CD4-positive, alpha-beta T cell treated with Interleukin-17A for 4 hours (primary cell): ENCODE measurements at places on chromosomes 16 and 17.

GRCh38 chr17:70810609-70811008, 641.3 kb downstream of the KCNJ2 start:
- DNase-seq: no peak

DNA sequence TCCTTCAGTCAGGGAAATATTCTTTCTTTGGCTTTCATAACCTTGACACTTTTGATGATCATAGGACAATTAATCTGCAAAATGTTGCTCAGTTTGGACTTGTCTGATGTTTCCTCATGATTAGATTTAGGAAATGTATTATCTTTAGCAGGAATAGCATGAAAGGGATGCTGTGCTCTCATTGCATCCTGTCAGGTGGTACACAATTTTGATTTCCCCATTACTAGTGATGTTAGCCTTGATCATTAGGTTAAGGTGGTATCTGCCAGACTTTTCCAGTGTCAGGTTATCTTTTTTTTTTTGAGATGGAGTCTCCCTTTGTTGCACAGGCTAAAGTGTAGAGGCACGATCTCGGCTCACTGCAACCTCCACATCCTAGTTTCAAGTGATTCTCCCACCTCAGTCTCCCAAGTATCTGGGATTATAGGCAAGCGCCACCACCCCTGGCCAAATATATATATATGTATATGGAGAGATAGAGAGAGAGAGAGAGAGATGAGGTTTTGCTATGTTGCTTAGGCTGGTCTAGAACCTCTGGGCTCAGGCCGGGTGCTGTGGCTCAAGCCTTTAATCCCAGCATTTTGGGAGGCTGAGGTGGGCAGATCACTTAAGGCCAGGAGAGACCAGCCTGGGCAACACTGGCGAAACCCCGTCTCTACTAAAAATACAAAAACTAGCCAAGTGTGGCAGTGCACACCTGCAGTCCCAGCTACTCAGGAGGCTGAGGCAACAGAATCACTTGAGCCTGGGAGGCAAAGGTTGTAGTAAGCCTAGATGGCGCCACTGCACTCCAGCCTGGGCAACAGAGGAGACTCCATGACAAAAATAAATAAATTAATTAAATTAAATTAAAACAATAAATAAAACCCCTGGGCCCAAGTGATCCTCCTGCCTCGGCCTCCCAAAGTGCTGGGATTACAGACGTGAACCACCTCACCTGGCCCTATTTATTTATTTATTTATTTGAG, 15.8 kb upstream of the CAVIN1 start:
- DNase-seq: peak; percentile 64

- no peak for DNase-seq
These were observed 5.3 kb upstream of the ATP2A1 start for GRCh38 chr16:28872952-28873351.

GRCh38 chr17:17298108-17298507, 5.1 kb upstream of the NT5M start:
- no peak for DNase-seq

DNA sequence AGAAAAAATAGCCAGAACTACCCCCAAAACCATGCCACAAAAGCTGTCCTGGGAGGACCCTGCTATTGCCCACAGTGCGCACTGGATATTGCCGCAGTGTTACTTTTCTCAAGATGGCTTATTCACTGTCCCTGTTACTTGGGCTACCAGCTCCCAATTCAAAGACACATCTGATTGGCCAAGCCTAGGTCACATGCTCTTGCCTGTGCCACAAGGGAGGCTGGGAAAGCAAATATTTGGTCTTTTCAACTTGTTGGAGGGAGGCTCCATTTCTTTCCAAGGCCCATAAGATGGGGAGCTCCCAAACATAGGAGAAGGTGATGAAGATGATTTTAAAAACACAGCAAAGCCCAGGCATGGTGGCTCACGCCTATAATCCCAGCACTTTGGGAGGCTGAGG, 257.0 kb downstream of the SHISA9 start:
- DNase-seq: no peak

DNA sequence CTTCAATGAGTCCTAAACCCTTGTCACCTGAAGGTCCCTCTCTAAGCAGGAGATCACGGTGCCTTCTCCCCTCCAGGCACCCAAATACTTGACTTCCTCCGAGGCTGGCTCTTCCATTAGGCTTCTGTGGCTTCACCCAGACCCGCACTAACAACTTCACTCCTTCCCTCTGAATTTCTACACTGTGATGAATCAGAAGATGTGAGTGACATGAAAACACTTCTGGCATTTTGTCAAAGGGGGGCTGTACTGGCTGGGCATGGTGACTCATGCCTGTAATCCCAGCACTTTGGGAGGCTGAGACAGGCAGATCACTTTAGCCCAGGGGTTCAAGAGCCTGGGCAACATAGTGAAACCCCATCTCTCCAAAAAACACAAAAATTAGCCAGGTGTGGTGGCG, 72.6 kb upstream of the CNEP1R1 start:
- no peak for DNase-seq

DNA sequence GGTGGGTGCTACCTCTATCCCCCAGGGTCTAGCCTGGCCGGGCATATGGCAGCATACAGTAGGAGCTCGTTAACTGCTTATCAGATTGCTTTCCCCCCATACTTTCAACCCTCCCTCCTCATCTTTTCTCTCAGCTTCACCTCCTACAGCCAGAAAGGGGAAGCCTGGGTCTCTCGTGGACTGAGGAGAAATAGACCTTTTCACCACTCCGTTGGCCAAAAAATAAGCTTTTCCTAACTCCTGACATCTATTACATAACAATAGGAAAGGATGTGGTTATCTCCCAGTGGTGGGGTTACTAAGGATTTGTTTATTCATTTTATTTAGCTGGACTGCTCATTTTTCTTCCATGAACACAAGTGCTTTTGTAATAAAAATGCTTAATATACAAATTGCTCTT, 9.0 kb upstream of the CXCL16 start:
- no peak for DNase-seq

- DNase-seq: no peak
These were observed 130.3 kb downstream of the SKAP1 start for GRCh38 chr17:48299760-48300159.

DNA sequence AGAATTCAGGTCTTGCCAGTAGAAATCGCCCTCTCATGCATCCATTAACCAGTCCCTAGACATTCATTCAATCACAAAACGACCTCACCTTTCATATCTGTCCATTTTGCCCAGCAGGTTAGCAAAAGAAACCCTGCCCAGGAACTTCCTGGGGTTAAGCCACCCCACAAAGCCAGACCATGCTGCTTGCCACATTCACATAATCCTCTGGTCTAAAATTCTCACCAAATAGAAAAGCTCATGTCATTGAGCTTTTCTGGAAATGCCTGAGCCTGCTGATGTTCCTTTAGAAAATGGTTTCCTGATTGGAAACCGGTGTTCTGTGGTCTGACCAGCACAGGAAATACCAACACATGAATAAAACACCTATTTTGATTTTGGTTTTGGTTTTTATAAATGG, 21.6 kb upstream of the DYNLRB2 start:
- DNase-seq: no peak

- DNase-seq: peak; percentile 47
These were observed 23.0 kb downstream of the ARHGAP27 start for GRCh38 chr17:45409659-45410076.

- no peak for DNase-seq
These were observed 28.9 kb upstream of the FBXW10B start for GRCh38 chr17:15648386-15648785.

DNA sequence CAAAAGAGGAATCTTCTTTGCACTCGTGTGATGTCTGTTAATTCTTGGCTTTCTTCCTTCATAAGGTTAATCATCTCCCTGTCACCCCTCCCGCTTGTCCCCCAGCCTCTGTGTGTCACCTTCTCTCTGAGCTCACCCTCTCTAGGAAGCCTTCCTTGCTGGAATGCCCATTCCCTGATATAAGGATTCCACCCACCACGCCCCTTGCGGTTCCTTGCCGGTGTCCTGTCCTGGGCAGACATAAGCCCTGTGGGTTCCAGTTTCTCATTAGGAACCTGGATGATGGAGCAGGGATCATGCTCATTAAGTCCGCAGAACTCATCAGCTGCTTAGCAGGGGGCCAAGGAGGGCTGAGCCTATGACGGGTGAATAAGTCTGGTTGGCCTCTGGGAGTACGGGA, 559.3 kb downstream of the MAF start:
- no peak for DNase-seq
